ENCODE measurements at places on chromosomes 2 and 18.

- no peak for DNase-seq
These were observed 492.3 kb upstream of the TMEFF2 start for GRCh38 chr2:192687015-192687414.

GRCh38 chr2:144201868-144202468, 318.0 kb downstream of the ZEB2 start:
- no peak for DNase-seq

- no peak for DNase-seq
These were observed 56.8 kb downstream of the DPP4 start for GRCh38 chr2:162017233-162017632.

GRCh38 chr2:108074150-108074549, 87.8 kb downstream of the SLC5A7 start:
- no peak for DNase-seq

DNA sequence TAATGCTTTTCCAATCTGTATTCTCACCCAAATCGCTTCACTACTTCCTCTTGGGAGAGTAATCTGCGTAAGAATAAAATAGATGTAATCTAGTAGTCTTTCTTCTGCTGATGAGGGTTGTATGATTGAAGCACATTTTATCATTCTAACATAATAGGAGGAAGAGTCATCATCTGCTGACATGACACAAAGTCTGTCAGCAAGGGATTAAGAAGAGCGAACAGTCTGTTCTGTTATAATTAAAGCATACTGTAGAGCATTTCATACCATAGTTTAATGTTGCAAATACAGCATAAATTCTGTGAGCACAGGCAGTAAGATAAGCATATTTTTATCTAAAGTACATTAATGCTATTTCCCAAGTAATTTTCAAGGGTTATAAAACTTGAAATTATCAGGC, 10.4 kb downstream of the SLC25A52 start:
- no peak for DNase-seq

- DNase-seq: no peak
These were observed 31.6 kb downstream of the SUCLG1 start for GRCh38 chr2:84427235-84428138.

- DNase-seq: peak; percentile 2
These were observed 27.0 kb downstream of the TMEM182 start for GRCh38 chr2:102788885-102789260.

GRCh38 chr2:87401726-87402345, 346.1 kb upstream of the PLGLB2 start:
- DNase-seq: no peak

GRCh38 chr2:113979191-113980128, 89.6 kb downstream of the ACTR3 start:
- no peak for DNase-seq

- no peak for DNase-seq
These were observed 47.5 kb downstream of the PTGR3 start for GRCh38 chr18:75161256-75162028.

DNA sequence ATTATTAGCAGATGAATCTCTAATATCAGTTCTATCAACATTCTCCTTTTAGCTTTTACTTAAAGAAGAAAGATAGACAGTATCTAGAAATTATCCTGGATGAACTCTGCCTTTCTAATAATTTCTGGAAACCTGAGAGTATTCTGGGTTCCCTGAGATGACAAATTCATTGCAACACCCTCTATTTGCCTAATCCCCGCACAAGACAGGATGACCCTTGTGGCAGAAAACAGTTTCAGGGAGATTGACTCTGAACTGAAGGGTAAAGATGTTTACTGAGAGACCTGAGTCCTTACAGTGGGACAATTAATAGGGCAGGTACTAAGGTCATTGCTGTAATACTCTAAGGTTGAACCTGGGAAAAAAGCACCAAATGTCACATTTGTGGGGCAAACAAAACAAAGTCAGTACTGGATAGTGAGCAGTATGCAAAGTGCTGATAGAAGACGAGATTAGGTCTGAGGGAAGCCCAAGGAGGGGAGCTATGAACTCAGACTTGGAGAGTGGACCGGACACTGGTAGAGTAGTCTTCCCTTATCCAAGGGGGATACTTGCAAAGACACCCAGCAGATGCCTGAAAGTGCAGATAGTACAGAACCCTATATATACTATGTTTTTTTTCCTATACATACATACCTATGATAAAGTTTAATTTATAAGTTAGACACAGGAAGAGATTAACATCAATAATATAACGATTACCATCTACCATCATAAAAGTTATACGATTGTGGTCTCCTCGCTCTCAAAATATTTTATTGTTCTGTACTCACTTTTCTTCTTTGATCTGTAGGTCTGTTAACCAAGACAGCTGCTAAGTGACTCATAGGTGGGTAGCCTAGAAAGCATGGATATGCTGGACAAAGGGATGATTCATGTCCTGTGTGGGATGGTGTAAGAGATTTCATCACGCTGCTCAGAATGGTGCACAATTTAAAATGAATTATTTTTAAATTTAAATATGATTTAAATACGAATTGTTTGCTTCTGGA, 148.3 kb upstream of the KLHL14 start:
- DNase-seq: no peak

DNA sequence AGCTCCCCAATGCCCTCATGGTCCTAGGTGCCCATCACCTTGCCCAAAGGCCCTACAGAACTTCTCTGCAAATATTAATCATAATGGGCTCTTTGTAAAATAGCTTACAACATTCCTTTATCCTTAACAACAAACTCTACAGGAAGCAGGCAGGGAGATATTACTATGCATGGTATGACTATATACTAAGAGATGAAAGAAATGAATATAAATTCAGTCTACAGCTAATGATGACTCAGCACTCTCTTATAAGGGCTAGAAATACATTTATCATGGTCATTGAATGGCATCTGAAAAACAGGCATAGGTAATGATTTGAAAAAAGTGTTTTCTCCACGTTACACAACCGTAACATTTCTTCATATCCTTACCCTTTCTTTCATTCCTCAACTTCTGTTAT, 254.8 kb upstream of the DSEL start:
- no peak for DNase-seq

DNA sequence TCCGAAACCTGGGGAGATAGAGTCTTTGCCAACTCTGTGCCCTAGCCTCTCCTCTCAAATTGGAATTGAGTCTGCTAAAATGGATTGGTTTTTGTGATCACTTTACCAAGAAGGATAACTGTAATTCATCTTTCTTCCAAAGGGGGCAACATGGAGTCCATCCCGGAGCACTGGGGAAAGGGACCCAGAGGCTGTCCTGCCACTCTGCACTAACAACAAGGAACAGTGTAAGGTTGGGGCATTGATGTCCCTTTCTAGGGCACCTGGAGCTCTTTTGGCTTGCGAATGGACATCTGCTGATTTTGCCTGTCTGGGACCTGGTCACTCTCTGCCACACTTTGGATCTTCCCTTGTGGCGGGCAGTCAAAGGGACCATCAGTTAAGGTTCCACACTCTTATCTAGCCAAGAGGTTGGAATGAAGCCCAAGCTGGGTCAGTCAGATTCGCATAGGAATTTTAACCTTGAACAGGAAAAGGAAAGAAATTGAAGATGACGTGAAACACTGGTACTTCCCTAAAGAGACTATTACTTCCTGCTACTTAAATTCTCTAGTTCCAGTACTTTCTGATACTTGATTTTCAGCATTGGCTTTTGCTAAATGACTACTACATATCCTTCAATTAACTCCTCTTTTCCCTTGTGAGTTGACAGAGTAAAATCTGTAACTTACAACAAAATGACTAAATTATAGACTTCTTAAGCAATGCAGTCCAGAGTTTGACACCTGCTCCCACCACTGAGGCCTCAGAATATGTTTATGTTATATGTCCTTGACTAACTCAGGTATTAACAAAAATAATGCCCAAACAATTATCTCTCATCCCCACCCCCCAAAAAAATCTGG, 64.7 kb upstream of the KLF7 start:
- no peak for DNase-seq

- no peak for DNase-seq
These were observed 289.9 kb upstream of the RBMS1 start for GRCh38 chr2:160783474-160783873.

- no peak for DNase-seq
These were observed 793.8 kb upstream of the FSHR start for GRCh38 chr2:49948091-49948490.

DNA sequence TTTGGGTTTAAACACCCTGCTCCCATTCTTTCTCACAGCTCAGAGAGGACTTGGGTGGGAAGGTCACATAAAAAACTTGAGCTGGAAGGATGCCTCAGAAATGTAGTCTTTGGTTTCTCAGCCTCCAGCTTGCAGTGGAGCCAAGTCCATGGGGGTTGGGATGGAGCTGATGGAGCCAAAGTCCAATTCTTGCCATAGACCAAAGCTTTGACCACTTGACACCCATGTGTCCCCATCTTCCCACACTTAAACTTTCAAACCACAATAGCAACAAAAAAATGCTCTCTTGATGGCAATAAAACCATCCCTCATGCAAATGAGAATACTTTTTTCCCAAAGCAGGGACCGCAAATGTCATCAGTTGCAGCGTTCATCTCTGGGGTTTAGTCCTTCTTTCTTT, 14.7 kb upstream of the DAW1 start:
- no peak for DNase-seq

DNA sequence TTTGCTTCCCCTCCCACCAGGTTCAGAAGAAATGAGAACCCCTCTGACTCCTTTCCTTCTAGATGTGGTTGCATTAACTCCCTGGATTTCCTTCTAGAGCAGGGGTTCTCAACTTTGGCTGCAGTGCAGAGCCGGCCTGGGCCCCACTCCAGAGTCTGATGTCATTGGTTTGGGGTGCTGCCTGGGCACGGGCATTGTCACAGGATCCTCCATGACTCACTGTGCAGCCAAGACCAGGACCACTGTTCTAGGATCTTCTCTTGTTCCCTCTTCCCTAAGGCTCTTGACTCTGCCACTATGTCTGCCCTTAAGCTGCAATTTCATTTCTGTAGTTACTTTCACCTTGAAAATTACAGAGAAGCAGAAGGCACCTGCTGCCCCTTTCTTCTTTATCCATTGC, 31.8 kb downstream of the TBC1D8 start:
- peak; percentile 13 for DNase-seq

GRCh38 chr2:205658572-205658971, 23.7 kb upstream of the NRP2 start:
- DNase-seq: no peak

DNA sequence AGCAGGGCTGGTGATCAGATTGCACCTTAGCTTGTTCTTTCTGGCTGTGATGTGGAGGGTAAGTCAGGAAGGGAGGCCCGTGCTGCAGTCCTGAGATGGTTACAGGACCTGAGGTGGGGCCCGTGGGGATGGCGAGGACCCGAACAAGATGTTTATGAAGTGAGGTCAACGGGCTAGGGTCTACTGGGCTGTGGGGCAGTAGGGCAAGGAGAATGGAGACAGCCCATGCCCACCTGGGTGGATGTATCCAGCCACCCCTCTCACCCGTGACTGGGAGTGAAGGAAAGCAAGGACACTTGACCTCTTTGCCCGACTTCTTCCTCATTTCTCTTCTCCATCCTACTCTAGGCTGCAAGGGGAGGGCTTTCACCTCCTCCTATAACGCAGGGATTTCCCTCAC, 18.0 kb downstream of the PTMA start:
- no peak for DNase-seq

- DNase-seq: no peak
These were observed 660 bp upstream of the MBP start for GRCh38 chr18:77133051-77133834.

GRCh38 chr2:199606193-199606780, 148.5 kb upstream of the SATB2 start:
- no peak for DNase-seq

GRCh38 chr2:174383796-174384195, 11.7 kb upstream of the SCRN3 start:
- DNase-seq: no peak

All from amygdala (tissue), 56 donors.